ENCODE measurements at places on chromosomes 2 and 18.

DNA sequence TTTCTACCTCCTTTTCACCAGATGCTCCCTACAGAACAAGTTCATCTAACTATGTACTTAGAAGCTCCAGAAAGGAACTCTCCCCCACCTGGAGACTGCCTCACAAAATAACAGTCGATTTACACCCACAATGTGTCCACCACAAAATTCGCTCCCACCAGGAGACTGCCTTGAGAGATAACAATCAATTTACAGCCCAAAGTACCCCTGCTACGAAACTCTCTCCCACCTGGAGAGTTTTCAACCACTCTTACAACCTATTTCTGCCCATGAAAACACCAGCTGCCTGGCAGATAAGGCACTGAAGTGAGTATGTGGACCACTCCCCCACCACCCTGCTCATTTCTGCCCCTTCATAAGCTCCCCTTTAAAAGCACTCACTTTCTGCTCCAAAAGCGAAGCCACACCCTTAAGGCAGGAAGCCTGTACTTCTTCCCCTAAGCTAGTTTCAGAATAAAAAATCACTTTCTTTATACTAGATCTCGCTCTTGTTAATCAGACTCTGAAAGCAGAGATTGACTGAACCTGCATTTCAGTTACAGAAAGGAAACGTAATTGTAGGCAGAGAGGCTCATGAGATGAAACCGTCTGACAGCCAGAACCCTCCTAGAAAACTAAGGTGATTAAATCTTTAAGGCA, 94.4 kb upstream of the RBBP8 start:
- DNase-seq: peak; percentile 12

- no peak for DNase-seq
Observed at GRCh38 chr2:25521126-25521525, 152.3 kb downstream of the DTNB start.

GRCh38 chr2:230443541-230443940, 27.5 kb downstream of the SP100 start:
- no peak for DNase-seq

GRCh38 chr2:131168538-131168937, 40.8 kb upstream of the POTEE start:
- DNase-seq: no peak

- DNase-seq: no peak
Observed at GRCh38 chr18:79512461-79513380, 117.0 kb downstream of the NFATC1 start.

DNA sequence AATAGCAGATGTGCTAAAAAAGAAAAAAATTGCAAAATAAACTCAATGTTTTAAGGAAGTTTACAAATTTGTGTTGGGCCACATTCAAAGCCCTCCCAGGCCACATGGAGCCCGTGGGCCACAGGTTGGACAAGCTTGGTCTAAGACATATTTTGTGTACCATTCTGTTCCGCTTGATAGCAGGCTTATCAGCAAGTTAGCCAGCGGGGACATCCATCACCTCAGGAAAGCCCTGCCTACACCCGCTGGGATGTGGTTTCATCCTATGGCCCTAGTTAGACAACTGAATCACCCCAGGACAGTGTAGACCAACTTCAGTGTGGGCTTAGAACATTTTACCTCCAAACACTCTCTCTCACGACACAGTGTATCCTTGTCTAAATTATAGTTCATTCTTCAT, 32.6 kb downstream of the CD8B2 start:
- DNase-seq: no peak

- DNase-seq: no peak
Observed at GRCh38 chr18:25275412-25276001, 76.5 kb downstream of the ZNF521 start.

DNA sequence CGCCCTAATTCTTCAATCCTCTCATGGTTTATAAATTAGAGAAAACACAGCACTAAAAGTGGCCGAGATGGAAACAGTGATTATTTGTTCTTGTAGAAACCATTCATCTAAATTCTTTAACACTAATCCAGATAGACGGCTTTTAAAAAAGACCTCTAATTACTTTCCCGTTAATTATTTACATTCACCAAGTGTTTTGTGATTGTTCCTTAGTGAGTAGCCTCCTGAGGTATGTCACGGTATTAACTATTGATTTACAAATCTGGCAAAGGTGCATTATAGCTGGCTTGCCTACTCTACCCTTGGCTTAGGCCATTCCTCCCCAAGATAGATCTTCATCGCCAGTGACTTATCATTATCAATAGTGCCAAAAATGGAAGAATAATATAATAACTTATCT, 436.4 kb upstream of the ST6GAL2 start:
- no peak for DNase-seq

GRCh38 chr18:33350256-33350655, 90.3 kb downstream of the CCDC178 start:
- DNase-seq: no peak

DNA sequence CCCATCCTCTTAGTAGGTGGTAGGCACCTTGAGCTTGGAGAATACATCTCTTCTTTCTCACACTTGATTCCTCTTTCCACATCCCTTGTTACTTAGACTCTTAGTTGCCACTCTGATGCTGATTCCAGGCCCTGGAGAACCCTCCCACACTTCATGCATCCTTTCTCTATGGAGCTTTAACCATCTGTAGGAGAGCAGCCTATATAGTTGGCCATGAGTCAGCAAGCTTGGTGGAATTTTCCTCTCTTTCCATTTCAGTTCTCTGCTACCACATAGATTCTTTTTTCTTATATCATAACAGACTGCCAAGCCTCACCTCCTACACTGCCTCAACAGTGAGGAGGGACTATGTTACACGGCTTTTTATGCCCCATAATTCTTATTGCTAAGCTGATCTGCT, 851.6 kb upstream of the CDH2 start:
- DNase-seq: no peak

DNA sequence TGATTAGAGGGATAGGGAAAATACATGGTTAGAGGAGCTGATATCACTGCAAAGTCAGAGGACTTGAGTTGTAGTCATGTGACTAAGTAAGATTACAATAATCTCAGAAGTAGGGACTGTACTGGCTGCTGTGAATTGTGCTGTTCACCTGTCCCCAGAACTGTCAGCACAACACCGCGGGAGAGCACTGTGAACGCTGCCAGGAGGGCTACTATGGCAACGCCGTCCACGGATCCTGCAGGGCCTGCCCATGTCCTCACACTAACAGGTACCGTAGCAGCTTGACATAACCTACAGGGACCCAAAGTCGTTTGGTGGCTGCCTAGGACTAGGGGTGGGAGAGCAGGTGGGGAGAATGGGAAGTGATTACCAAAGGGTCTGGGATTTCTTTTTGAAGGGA, 132.8 kb upstream of the TTC39C start:
- DNase-seq: no peak

GRCh38 chr2:15517793-15518192, 43.3 kb downstream of the NBAS start:
- DNase-seq: no peak

GRCh38 chr18:42155024-42155423, 200.0 kb downstream of the PIK3C3 start:
- DNase-seq: no peak

DNA sequence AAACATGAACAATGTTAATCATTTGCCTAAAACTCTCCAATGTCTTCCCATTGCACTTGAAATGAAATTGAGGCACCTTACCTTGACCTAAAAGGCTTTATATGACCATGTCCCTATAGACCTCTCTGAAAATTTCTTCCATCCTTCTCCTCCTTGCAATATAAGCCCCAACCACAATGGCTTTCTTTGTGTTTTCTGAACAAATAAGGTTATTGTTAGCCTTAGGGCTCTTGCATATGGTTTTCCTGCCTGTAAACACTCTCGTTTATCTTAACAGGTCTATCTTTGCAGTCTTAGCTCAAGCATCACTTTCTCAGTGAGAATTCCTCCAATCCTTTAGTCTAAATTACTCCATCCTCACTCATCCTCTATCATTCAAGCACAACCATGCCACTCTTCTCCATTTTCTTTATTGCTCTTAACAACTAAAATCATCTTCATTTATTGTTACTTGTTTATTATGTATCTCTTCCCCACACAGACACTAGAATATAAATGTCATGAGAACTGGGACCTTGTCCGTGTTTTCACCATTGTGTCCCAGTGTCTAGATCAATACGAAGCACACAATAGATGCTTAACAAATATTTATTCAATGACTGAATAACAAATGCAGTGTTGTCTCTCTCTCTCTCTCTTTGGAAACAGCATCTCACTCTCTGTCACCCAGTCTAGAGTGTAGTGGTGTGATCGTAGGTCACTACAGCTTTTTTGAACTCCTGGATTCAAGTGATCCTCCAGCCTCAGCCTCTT, 129.3 kb downstream of the RDH14 start:
- no peak for DNase-seq

DNA sequence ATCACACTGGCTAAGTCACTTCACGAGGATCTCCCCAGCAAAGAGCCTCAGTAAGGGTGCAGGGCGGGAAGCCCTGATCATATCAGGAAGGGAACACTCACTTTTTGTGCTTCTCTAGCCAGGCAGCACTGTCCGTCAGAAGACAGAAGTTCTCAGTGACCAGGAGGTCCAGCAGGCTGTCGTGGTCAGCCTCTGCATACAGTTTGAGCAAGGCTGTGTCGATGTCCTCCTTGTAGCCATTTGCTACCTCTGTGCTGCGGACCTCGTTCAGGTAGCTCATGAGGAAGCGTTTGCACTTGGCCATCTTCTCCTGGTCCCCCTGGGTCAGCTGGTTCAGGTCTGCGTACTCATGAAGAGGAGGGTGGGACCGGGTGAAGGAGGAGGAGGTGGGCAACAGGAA, 38.7 kb downstream of the GPR45 start:
- DNase-seq: no peak

DNA sequence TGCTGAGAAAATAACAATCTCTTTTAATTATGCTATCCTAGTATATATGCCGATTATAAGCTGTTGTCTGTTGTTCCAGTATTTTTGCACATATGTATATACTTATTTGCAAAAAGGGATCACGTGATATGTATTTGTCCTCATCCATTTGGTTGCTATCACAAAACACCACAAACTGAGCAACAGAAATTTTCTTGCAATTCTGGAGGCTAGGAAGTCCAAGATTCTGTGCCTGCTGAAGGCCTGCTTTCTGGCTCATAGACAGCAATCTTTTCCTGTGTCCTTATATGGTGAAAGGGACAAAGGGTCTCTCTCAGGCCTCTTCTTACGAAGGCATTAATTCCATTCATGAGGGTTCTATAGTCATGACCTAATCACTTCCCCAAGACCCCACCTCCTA, 186.5 kb downstream of the LPIN1 start:
- no peak for DNase-seq

DNA sequence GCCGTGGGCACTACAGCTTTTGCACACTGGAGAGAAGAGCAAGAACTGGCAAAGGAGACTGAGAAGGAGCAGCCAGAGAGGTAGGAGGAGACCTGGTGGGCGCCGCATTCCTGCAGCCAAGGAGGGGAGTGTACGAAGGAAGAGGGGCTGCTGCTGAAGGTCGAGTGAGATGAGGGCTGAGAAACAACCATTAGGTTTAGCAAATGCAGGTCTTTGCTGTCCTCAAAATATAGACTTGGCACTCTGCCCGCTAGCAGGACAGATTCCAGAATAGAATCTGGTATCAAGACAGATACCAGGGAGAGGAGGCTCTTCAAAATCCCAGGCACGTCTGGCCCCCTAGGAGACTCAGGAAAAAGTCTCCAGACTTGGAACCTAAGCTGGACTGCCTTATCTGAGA, 83.0 kb downstream of the TGOLN2 start:
- no peak for DNase-seq

DNA sequence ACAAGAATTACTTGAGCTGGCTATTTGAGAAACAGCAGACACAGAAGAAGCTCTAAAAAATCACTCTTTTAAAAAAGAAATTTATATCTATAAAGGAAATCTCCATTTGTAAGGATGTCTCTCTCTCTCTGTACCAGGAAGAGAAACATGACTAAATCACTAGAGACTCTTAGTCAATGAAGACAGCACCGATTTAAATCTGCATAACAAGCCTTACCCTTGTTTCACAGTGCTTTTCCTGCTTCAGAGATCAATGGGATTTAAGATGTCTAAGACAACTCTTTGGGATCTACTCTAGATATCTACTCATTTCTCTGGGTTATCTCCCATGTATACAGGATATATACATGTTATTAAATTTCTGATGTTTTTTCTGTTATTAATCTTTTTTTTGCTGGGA, 359.2 kb upstream of the RND3 start:
- no peak for DNase-seq

DNA sequence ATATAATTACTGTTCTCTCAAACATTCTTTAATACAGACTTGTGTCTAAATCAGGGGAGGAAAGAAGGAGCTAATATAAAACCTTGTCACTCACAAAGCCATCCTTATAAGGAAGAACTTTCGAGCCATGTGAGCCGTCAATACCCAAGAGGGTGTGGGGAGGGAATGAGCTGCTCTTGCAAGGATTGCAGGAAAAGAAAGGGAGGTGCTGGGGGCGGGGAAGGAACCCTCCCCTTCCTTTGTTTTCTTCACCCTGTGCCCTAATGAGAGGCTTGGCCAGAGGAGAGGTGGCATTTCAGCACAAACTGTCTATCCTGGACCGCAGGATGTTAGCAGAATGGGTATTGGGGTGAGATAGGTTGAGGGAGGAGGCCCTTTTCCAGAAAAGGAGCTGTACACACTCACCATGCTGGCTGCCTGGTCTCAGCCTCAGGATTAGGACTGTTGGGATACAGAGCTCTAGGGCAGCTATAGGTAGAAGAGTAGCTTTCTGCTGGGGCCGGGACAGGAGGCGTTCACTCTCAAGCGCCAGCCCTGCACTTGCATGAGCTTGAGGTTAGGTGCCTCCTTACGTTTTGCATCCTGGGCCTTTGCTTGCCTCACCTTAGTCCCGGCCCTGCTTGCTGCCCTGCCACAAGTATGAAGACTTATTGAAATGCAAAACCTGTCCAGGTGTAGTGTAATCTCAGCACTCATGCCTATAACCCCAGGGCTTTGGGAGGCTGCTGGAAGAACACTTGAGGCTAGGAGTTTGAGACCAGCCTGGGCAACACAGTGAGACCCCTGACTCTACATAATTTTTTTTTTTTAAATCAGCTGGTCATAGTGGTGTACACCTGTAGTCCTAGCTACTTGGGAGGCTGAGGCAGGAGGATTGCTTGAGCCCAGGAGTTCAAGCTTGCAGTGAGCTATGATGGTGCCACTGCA, 190.5 kb downstream of the LOXHD1 start:
- no peak for DNase-seq

Data from T-helper 2 cell treated with Interferon-gamma antibody and Interleukin-4, amounts not matched to agents 5 μg/mL and 100 μg/mL, for 36 hours (primary cell).